ENCODE measurements at places on chromosomes 11 and 22. TPM values are rescaled to one million over a fixed set of nuclear protein-coding genes. Genes with fewer than 3 reads are reported as not detected.

DNA sequence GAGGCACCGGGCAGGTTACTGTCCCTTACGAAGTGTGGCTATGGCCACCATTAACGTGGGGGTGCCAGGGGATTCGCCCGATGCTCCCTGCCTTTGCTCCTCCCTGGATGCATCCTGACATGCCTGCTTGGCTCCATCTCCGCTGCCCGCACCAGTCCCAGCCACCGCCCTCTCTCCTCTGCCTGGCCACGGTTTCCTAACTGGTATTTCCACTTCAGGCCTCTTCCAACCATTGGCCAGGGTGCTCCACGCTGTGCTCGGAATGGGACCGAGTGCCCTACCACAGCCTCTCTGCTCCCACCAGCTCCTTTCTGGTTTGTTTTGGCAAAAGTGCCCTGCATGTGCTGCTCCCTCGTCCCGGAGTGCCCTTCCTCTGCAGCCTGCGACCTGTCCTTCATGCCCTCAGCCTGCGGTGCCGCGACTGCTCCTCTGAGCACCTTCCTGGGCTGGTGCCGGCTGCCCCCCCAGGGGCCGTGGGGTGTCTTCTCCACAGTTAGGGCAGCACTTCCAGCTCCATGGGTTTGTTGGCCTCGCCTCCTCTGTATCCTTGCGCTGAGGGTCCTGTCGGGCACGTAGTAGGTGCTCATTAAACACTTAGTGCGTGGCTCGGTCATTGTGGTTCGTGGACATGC is 12.6 kb upstream of the GRAMD4 start:
- no peak overlapping the region for H3K4me3 ChIP-seq
- H3K27me3 ChIP-seq, result no peaks in the 10 kb centered on the region
- H3K36me3 ChIP-seq, result no peaks in the 10 kb centered on the region
- no peak overlapping the region for H3K27ac ChIP-seq
- DNase-seq, result no peak

The OR52E8 gene
- not detected for total RNA-seq

The RTN4RL2 gene
- 0.20 TPM for total RNA-seq

- H3K4me3 ChIP-seq, result no peak overlapping the region
- peaks cover 2% of the 10 kb centered on the region for H3K4me1 ChIP-seq
- no peak for DNase-seq
- H3K36me3 ChIP-seq, result no peaks in the 10 kb centered on the region
- no peaks in the 10 kb centered on the region for H3K27me3 ChIP-seq
- no peak overlapping the region for H3K27ac ChIP-seq
Measured at GRCh38 chr11:128399251-128400121, 187.9 kb downstream of the ETS1 start.

DNA sequence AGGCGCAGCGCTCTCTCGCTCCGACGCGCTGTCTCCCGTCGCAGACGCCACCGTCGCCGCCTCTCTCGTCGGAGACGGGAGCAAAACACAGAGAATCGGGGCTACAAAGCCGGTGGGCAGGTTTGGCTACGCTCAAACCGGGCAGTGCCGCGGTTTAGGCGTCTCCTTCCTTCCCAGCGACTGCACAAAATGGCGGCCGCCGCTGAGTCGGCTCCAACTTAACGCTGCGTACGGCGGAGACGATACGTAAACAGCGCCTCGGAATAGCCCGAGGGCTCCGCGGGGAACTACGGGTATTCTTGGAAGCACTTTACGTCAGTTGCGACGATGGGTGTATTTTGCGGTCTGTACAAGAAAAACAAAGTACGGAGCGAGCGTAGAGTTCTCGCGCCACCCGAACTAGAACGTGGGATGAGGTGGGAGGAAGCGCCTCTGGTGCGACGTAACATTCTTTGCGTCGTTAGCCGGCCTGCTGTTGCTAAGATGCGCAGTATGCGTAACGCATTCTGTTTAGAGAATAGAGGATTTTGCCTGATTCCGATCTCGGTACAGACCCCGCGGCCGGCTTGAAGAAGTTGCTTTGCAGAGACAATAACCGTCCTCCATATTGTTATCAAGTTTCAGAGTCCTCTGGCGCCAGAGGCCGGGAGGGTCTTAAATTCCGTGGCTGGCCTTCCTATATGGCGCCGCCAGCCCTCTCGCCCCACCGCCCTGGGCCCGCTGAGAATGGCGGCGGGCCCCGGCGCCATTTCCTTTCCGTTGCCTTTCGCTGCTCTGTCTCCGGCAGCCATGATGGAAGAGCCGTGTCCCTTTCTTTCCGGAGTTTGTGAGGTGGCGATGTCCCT is at the start of gene DDX17:
DDX17 (minus strand) TSS at position 194 of the 845 bp plus-strand sequence.
- H3K4me1 ChIP-seq, result peaks cover 38% of the 10 kb centered on the region
- peak within 1 kb of the TSS; percentile 100 for H3K27ac ChIP-seq
- H3K4me3 ChIP-seq, result peak within 1 kb of the TSS; percentile 88
- H3K36me3 ChIP-seq, result no peaks in the 10 kb centered on the region
- no peaks in the 10 kb centered on the region for H3K27me3 ChIP-seq

DNA sequence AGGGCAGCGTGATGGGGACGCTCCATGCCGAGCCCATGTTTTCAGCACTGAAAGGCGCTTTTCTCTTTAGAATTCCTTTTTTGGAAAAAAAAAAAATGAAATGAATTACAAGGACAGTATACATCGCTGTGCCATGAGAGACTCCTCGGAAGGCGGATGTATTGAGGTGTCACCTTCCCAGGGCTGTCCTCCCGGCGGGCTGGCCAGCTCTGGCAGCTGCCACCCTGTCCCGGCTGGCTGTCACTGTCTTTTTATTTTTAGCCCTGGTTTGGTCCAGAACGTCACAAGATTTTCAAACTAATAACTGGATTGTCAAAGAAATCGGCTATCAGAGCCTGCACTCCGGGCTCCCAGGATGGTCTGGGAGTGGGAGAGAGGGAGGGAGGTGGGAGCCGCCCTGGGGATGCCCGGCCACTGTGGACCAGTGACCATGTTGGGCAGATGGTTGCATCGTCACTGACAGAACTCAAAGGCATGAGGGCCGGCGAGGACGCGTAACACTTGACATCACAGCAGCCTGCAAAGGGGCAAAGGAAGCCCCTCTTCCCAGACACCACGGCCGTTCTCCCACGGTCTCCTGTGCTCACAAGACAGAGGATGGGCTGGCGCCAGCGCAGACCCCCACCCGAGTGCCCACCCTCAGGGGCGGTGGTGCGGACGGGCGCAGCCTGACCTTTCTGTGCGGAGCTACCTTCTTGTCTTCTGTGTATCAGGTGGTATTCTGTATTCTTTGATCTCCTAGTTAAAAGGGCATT is 392.9 kb downstream of the TBC1D22A start:
- H3K36me3 ChIP-seq, result peaks cover 7% of the 10 kb centered on the region
- peaks cover 17% of the 10 kb centered on the region for H3K4me1 ChIP-seq
- H3K4me3 ChIP-seq, result no peak overlapping the region
- H3K27me3 ChIP-seq, result no peaks in the 10 kb centered on the region

The CREB3L1 gene
- 3.3 TPM for total RNA-seq

DNA sequence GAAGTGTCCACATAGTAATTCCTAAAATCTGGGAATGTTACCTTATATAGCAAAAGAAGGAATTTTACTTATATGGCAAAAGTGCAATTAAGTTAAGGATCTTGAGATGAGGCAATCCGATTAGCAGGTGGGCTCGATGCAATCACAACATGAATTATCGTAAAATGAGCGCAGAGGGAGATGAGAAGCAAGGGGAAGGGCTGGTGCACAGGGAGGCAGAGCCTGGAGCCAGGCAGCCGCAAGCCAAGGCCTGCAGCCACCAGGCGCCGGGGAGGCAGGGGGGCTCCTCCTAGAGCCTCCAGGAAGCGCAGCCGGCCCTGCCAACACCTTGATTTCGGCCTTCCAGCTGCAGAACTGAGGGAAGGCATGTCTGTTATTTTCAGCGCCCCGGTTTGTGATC is 85.7 kb downstream of the CELSR1 start:
- H3K4me1 ChIP-seq, result peaks cover 11% of the 10 kb centered on the region
- H3K27ac ChIP-seq, result no peak overlapping the region
- no peak overlapping the region for H3K4me3 ChIP-seq
- DNase-seq, result no peak
- no peaks in the 10 kb centered on the region for H3K27me3 ChIP-seq

DNA sequence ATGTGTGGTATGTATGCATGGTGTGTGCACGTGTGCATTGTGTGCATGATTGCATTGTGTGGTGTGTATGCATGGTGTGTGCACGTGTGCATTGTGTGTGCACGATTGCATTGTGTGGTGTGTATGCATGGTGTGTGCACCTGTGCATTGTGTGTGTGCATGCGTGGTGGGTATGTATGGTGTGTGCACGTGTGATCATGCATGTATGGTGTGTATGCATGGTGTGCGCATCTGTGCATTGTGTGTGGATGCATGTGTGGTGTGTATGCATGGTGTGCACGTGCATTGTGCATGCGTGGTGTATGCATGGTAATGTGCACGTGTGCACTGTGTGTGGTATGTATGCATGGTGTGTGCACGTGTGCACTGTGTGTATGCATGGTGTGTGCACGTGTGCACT is 16.8 kb downstream of the ALG12 start:
- no peaks in the 10 kb centered on the region for H3K27me3 ChIP-seq
- H3K4me1 ChIP-seq, result no peaks in the 10 kb centered on the region
- H3K36me3 ChIP-seq, result peaks cover 3% of the 10 kb centered on the region
- H3K4me3 ChIP-seq, result no peak overlapping the region
- no peak overlapping the region for H3K27ac ChIP-seq

Data from tibial nerve (tissue), 4 donors.